ENCODE measurements at places on chromosomes 11 and 22.

DNA sequence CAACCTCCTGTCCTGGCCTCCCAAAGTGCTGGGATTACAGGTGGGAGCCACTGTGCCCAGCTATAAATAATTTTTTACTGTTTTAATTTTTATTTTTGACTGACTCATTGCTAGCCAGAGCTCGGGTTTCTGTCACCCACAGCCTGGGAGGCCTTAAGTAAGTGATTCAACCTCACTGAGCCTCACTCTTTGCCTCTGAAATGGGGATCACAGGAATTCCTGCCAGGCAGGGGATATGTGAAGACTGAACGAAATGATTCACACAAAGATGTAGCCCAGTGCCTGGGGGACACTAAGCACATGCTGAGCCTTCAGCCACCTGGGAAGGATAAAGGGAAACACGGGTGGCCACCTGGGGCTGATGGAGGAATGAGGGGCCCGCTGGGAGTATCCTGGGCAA, 3.8 kb upstream of the LRRC74B start:
- DNase-seq = no peak

- no peak for DNase-seq
These were observed 1041.1 kb downstream of the JRKL start for GRCh38 chr11:97430877-97431276.

GRCh38 chr22:17235149-17235655, 16.0 kb upstream of the ADA2 start:
- DNase-seq = no peak

- DNase-seq = no peak
These were observed 33.0 kb downstream of the PTPRJ start for GRCh38 chr11:48013269-48013901.

DNA sequence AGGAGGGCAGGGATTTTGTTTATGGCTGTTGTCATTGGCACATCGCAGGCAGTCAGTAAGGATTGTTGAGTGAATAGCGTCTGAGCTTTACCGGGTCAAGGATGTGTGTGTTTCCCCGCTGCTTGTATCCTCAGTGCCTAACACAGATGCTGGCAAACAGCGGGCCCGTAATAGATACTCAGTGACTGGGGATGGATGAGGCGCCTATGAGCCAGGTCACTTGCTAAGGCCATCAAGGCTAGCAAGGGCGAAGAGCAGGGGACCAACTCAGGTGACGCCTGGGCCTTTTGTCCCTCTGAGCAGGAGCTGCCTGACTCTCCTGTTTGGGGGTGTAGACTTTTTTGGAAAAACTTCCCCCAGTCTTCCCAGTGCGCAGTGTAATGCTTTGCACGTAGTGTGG, 118.1 kb downstream of the HIPK3 start:
- DNase-seq = no peak

- DNase-seq = no peak
These were observed 7.2 kb upstream of the TLCD5 start for GRCh38 chr11:120317689-120318480.

DNA sequence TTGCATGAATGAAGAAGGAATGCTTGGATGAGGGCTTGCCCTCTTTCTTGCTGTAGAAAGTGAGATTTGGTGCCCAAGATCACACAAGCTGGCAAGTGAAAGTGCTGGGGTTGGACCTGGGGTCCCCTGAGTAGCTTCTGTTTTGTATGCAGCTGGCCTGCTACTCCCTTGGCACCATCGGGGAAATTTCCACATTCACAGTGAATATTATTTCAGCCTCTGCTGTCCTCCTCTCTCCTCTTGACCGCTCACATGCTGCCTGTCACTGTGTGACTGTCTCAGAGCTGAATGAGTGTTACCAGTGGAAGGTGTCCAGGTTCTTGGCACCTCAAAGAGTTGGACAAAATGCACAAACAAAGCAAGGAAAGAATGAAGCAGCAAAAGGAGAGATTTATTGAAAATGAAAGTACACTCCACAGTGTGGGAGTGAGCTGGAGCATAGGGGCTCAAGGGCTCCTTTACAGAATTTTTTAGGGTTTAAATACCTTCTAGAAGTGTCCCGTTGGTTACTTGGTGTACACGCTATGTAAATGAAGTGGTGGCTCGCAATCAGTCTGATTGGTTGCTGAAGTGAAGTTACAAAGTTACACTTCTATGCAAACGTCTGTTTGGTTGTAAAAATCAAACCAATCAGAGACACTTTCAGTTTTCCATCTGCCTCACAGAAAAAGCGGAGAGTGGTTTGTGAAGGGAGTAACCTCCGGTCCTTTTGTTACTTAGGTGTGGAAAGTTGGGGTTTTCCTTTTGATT, 87.4 kb downstream of the DEPDC5 start:
- no peak for DNase-seq

GRCh38 chr11:82373781-82374542, 359.7 kb downstream of the FAM181B start:
- DNase-seq = no peak

- DNase-seq = no peak
These were observed 44.6 kb upstream of the EP300 start for GRCh38 chr22:41047801-41048211.

DNA sequence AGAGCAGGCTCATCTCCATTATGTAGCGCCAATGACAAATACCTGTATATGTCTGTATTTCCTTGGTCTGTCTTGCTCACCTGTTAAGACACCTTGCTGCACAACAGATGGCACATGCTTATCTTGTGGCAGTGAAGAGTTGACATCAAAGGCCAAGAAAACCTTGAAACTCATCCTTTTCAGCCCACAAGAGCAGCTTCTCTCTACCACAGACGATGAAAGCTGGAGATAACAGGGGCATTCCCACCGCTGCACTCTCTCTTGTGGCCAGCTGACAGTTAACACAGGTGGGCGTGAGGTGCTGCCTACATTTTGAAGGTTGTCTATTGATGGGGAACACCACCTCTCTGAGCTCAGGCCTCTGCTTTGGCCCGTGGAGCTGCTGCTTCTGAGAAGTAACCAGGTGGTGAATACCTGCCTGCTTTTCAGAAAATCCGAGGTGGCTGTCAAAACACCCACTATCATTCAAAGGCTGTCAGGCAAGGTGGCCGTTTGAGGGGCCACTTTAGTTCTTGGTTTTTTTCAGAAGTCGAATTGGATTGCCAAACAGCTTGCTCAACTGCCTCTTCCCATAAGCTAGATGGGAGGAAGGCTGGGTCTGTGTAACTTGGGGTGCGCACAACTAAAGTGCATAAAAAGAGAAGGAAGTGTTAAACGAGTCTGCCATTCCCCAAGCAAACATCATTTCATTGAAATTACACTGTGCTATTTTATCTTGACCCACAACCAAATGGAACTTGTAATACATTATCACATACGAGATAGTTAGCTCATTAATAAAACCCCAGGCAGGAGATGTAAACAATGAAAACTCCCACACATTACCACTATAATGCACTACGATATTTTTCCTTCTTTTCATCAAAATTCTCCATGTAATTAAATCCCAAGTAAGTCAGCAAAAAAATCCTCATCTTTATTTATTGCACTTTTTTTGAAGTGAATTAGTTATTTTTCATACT, 87.1 kb upstream of the RAG2 start:
- no peak for DNase-seq
